ENCODE measurements at places on chromosomes 12 and 14.

GRCh38 chr12:88207921-88208620 is 66.0 kb downstream of the TMTC3 start:
- DNase-seq, result no peak

- no peak for DNase-seq
Measured at GRCh38 chr14:103068351-103069073, 11.2 kb upstream of the CDC42BPB start.

- no peak for DNase-seq
Measured at GRCh38 chr12:110028323-110028722, 20.0 kb downstream of the C12orf76 start.

DNA sequence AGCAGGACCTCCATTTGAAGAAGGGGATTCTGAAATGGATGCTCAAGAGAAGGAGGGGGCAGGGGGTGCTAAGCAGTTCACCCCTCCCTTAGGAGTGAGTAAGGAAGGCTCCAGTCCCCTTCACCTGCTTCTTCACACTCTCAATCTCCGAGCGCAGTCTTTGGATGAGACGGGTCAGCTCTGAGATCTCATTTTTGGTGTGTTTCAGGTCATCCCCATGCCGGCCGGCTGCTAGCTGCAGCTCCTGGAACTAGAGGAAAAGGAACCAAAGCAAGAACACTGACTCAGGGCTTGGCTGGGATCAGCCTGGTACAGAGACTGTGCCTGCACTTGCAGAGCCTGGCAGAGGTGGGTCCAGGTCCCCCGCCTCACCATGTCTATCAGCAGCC is 7.3 kb downstream of the KRT73 start:
- DNase-seq, result no peak

DNA sequence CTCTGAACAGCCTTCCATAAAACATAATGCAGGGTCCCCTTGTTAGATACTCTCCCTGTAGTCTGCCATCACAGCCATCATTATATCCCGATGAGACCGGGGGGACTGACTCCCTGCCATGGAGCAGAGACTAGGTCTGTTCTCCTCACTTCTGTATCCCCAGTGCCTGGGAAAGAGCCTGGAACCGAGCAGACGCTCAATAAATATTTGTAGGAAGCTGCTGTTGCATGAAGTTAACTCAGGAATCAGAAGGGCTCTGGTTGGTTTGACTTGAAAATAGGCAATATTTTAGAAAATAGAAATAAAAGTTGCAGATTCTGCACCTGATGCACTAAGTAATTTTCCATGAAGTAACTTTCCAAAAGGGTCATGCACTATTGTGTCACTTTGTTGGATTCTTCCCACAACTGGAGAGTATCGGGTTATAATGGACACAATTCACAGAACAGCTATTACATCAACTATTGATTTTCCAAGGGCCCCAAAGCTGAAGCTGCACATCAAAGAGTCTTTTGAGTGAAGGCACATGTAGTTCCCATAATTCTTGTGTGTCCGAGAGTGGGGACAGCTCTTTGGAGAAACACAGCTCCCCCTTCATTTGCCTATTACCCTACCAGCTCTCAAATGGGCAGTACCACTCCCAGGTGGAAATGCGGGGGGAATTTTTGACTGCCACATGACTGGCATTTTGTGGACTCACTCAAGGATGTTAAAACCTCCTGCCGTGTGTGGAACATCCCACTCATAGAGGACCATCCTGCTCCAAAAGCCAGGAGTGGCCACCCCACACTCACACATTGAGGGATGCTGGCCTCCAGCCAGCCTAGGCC is 18.8 kb downstream of the CLMN start:
- DNase-seq, result no peak

GRCh38 chr12:119375075-119375882 is 40.8 kb downstream of the CCDC60 start:
- DNase-seq, result no peak

DNA sequence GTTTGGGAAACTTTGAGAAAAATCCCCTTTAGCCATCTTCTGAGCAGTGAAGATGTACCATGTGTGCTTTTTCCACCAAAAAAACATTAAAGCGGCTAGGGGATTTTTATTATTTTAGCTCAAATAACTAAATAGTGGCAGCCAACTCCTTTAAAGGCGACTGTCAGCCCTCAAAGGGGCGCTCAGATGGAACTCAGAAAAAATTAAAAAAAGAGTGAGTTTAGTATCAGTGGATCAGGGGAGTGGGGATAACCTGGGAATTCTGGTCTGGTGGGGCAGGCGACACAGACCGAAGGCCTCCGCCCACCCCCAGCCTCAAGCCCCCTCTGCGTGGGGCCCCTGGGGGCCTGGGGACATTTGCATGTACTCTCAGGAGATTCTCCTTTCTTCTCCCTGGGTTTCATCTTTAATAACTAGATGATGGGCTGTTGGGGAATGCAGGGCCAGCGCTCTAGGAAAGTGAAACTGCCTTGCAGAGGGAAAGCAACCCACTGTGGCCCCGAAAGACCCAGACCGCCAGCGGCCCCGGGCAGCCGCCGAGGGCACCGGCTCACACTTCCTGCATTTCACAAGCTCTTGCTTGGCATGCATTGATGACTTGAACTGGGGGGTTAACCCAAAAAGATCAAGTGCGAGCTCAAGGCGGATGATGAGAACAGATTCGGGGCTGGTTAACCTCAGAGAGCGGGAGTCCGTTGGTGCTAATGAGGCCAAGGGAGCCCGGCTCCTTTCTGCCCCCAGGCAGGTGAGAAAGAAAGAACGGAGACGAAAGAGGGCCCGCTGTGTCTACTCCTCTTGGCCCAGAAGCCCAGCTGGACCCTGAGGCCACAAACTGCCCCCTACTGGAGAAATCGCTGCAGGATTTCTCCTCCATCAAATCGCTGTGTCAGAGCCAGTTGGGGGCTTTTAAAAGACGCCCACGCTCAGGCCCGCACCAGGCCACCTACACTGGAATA is 7.3 kb upstream of the BATF start:
- DNase-seq, result no peak

- DNase-seq, result no peak
Measured at GRCh38 chr14:106875503-106875902, 1349.1 kb downstream of the TMEM121 start.

DNA sequence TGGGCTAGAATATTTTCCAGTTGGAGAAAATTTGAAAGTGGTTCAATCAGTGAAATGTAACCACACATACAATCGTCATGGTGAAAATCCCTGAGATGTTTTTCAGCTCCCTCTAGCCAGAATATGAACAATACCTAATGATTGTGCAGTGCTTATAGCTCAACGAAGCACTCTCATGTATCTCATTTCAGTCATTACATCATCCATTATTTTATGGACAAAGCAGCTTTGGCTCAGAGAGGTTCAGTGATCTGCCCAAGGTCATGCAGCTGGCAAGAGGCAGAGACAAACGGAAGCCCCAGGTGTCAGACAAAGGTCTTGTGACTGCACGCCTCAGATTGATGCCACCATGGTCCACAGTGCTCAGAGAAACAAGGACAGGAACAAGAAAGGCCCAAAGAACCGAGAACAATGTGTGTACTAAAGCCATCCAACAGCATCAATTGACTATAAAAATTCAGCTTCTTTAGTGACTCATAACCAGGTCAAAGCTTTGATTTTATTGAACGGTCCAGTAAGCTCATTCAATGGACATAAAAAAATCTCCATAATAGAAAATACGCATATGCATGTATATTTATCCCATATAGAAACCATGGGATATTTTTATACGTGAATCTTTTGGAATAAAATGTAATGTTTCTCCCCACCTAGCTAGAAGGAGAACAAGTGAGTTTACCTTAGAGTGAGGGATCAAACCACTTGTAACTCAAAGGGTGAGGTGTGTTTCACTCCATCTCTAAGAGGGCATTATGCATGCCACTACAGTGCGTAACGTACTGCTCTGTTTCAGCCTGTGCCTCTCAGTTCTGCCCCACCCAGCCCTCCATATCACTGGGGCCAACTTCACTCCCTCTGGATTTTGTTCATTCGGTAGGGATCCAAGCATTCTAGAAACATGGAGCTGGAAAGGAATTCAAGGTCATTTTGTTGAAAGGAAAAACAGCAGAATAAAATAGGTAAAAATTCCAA is 141.8 kb downstream of the GRIN2B start:
- DNase-seq, result no peak

DNA sequence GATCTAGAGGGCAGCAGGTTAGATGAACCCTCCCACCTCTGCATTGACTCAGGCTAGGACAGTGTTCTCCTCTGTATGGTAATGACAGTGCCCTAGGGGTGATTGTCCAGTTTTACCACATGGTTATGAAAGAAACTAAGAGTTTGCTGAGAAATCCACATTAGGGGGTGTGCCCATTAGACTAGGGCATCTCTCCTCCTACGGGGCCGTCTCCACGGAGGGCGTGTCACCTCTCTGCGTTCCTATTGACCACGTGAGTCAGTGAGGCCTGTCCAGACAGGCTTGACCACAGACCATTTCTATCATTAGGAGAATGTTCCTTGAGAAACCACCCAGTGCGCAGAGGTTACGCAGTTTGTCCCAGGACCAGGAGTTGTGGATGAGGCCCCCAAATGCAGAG is 8.3 kb downstream of the MVK start:
- DNase-seq, result no peak

DNA sequence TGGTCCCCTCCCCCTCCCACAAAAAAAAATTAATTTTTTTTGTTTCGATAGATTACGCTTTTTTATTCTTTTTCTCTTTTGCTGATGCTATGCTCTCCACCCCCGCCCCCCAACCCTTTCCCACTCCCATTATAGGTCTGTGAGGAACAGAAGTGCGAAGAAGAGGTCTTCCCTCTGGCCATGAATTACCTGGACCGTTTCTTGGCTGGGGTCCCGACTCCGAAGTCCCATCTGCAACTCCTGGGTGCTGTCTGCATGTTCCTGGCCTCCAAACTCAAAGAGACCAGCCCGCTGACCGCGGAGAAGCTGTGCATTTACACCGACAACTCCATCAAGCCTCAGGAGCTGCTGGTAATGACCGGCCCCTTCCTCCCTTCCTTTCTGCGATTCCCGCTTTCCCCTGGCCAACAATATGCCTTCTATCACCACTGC is 2.3 kb downstream of the CCND2 start:
- DNase-seq, result no peak

DNA sequence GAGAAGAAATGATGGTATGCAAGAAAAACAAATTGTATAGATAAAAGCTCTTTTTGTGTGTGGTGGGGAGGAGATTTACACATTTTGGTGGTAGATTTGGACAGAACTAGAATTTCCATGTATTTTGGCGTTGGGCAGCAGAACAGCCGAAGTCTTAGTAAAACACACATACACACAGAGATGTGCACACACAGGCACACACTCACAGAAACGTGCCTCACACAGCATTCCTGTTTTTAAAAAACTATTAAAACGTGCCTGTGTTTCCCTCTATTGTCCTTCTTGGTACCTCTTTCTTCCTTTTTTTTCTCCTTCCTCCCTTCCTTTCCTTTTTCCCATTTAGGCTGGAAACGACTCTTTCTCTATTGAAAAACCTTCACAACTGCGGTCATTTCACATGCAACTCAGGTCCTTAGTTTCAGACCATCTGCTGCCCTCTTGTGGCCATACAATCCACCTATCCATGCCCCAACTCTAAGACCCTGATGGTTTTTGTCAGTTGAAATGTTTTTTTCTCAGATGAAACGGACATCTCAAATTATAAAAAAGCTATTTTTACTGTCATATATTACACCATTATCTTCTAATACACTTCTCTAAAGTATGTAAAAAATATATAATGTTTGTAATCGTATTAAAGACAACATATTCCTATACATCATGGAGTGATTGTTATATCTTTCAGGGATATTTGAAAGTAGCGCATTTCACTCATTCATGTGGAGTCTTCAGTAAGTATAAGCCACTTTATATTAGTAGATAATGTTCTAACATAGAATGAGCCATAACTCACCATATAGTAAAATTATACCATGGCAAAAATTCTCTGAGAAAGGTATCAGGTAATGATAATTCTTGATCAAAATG is 386.7 kb upstream of the NOVA1 start:
- no peak for DNase-seq

- no peak for DNase-seq
Measured at GRCh38 chr14:103126873-103127304, 3.6 kb downstream of the TNFAIP2 start.

GRCh38 chr12:53062977-53063707 is 13.3 kb downstream of the TNS2 start:
- no peak for DNase-seq

DNA sequence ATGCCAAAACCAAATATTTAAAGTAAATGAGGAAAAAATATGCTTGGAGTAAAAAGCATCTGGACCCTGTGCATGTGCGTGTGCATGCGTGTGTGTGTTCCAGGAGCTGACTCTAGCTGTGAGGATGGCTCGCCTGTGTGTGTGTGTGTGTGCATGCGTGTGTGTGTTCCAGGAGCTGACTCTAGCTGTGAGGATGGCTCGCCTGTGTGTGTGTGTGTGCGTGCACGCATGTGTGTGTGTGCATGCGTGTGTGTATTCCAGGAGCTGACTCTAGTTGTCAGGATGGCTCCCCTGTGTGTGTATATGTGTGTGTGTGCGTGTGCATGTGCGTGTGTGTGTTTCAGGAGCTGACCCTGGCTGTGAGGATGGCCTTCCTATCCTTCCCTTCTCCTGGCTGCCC is 357.7 kb downstream of the CACNA1C start:
- no peak for DNase-seq

GRCh38 chr14:78982551-78982950 is 812.4 kb downstream of the NRXN3 start:
- DNase-seq, result no peak

DNA sequence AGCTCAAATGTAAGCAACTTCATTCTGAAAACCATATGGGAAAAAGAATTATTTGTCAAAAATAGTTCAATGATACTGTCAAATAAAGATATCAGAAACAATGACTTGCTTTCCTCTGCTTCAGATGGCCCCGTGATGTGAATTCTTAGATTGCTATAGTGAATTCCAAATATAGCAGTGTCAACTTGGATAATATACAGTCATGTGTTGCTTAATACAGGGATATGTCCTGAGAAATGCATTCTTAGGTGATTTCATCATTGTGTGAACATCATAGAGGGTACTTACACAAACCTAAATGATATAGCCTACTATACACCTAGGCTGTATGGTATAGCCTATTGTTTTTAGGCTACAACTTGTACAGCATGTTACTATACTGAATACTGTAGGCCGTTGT is 108.7 kb upstream of the MIS18BP1 start:
- DNase-seq, result no peak

- DNase-seq, result no peak
Measured at GRCh38 chr12:89828575-89828974, 119.9 kb upstream of the ATP2B1 start.

DNA sequence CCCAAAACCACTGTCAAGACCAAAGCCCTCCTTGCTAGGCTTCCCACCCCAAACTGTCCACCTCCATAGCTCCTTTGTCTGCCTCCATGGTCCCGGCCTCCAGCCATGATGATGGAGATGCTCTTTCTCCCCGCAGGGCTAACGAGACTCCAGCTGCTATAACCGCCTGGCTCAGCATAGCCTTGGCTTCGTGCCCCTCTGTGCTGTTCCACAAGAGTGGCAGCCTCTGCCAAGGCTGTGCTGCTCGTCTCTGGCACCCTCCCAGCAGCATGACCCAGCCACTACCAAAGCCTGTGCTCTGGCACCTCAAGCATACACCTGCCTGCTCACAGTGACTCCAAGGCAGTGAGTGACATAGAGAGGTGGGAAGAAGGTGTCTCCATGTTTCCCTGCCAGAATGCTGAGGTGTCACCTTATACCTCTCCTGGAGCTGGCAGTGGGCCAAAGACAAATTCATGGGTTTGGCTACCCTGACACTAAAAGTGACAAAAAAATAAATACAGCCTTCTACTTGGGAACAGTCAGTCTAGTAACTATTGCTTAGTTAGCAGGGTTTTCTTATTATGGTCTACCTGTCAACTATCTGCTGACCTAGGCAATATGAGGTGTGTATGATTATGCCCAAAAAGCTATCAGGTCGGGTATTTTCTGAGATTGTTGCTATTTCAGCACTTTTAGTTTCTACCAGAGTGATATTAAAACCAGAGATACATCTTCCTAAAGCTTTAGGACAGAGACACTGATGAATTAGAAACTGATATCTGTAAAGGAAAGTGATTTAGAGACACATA is 16.1 kb upstream of the KRT73 start:
- no peak for DNase-seq

Measured in stimulated activated CD8-positive, alpha-beta memory T cell treated with anti-CD3 and anti-CD28 coated beads, Interleukin-4, amount 100 ng/mL, for 1 hour (primary cell).